GF-D8 (cell line): ENCODE measurements at places on chromosomes 1 and 21.

GRCh38 chr1:113391649-113392271 lies 1.4 kb downstream of the MAGI3 start:
- DNase-seq: no peak

- DNase-seq: no peak
These were observed 8.9 kb upstream of the LEFTY1 start for GRCh38 chr1:225897595-225898514.

GRCh38 chr1:65725064-65725463 lies 67.6 kb upstream of the PDE4B start:
- no peak for DNase-seq

GRCh38 chr1:1115136-1115785 lies 628 bp downstream of the C1orf159 start:
- no peak for DNase-seq

DNA sequence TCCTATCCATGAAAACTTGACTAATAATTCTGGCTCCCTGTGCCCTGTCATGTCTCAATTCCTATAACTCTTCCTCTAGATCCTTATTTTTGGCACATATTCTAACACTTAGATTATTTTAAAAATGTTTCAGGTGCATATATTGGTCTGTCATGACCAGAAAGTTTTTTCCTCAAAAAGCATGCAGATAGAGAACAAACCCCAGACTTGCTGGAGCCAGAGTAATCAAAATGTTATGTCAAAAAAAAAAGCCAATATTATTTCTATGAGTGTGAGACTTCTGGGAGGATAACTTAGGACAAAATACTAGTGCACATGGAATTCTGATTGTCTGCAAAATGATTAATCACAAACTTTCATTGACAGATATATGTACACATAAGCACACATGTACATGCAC lies 135.1 kb upstream of the MROH9 start:
- DNase-seq: no peak

DNA sequence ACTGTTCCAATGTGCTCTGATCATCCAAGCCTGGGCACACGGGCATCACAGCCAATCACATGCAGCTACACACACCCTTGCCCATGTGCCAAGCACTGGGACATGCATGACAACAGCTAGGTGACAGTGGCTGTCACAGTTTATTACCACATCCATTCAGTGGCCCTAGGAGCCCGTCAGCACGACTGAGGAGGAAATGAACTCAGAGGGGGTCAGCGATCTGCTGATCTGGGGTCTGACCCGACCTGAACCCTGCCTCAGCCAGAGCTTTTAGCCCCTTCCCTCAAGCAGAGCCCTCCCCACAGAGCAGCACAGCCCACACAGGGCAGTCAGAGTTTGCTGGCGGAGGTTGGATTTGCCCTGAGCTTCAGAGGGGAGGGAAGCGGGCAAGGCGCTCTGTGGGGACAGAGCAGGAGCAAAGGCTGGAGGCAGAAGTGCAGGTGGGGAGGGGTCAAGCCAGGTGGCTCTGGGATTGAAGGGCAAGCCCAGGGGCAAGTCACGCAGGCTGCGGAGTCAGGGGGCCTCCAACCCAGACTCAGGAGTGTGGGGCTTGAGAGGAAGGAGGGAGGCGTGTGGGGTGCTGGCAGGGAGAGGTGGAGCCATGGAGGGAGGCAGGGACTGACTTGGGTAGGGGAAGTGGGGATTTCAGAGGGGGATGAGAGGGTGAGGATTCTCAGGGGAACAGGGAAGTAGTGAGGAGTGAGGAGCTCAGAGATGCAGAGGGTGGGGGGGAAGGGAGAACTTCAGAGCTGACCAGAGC lies 10.4 kb downstream of the SH3BGRL3 start:
- peak; percentile 42 for DNase-seq

DNA sequence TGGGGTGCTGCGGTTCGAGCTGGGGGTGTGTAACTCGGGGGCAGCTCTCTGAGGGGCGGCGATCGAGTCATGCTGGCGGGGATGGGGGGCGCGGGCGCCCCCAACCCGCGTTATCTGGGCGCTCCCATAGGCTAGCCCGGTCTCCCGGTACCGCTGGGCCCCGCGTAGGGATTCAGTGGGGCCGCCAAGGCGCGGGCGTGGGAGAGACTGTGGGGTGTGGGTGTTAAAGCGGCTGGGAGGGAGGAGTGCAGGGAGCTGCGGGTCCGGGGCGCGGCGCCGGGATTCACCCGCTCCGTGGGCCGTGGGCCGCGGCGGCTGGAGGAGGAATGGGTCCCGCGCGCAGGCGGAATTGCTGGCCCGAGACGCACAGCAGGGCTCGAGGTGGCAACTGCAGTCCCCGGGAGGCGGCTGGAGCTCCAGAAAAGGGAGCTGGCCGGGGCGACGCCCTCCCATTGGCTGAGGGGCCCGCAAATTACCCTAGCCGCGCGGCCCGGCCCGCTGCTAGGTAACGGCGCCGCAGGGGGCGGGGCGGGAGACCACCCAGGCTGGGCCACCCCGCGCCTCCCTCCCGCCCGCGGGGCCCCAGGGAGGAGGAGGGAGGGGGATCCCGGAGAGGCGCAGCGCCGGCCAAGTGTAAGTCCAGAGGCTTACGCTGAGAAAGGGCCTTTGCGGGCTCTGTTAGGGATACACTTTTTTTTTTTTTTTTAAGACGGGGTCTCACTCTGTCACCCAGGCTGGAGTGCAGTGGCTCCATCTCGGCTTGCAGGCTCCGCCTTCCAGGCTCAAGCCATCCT lies at the start of gene PTCH2:
Gene PTCH2 (minus strand): TSS at position 392 of the 794 bp plus-strand sequence. CDS start 321 bp downstream, at position 71.
- DNase-seq: no peak

- no peak for DNase-seq
These were observed 608 bp downstream of the PEF1 start for GRCh38 chr1:31643976-31644559.

DNA sequence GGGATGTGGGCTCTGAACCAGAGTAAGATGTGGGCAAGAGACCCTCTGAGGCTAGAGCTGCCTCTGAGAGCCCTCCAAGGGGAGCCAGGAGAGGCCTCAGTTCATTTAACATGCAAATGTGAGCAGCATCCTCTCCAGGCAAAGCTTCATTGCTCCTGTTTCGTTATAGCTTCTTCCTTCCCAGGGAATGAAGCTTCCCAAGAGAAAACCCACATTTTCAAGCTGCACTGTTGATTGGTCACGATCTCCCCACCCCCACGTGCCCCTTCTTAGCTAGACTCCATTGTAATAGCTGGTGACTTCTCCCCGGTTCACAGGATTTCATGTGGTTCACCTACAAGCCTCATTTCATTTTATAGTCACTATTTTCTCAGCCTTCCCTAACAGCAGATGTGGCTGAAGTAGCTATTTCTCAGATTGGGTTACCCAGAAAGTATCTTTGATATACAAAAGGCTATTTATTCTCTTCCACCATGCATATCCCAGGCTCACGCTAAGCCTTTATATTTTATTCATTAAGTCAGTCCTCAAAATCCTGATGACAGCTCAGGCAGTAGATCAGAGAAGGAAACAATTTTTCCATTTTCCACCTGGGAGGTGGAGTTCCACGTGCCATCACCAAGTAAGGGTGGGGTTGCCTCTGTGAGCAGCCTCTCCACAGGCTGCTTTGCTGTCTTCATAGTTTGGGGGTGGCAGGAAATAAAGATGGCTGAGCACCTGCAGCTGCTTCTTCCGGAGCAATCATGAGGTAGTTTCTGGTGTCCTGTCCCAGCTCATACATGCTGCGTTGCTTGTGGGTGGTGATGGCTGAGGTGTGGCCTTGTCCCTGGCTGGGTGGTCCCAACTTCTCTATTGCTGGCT lies 178.3 kb upstream of the RAB4A start:
- DNase-seq: no peak

GRCh38 chr1:200838676-200839445 lies 33.9 kb upstream of the GPR25 start:
- no peak for DNase-seq
